ENCODE measurements at places on chromosomes 7 and 10.

DNA sequence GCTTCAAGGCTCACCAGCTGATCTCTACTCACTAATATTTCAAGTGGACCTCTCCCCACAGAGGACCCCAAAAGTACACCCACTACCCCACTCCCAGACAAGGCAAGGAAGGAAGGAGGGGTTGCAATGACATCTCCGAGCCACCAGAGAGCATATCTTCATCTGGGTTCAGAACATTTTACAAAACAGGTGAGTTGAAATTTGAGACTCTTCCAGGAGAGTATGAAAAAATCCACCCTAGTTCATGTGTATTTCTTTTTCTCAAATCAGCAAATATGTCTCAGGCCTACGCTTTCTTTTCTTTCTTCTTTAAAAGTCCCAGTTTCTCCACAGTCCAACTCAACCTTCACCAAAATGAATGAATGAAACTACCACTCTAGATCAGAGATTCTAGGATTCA is 61.9 kb downstream of the SGMS1 start:
- DNase-seq = no peak

- DNase-seq = no peak
These were observed 169.7 kb downstream of the LRRTM3 start for GRCh38 chr10:67095531-67095930.

- no peak for DNase-seq
These were observed 82.0 kb downstream of the ARL4A start for GRCh38 chr7:12769444-12769843.

DNA sequence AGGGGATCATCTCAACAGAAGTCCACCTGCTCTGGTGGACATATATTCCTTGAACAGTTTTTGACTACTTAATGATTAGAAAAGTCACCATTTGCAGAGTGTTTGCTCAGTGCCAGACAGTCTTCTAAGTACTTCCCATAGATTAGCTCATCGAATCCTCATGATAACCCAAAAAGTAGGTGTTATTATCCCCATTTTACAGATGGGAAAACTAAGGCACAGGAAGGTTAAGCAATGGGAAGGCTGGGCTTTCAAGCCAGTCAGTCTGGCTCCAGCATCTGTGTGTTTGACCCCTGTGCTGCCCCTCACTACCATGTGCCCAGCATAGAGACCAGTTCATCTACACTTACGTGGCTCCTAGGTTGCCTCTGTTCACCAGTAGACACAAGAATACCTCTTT is 15.9 kb downstream of the CDHR3 start:
- no peak for DNase-seq

GRCh38 chr10:67809107-67809506 is 28.9 kb downstream of the DNAJC12 start:
- no peak for DNase-seq

- DNase-seq = no peak
These were observed 316.7 kb downstream of the FGFR2 start for GRCh38 chr10:121281576-121281975.

- peak; percentile 15 for DNase-seq
These were observed 195.8 kb upstream of the HABP2 start for GRCh38 chr10:113356794-113357680.

GRCh38 chr7:31466036-31466435 is 47.9 kb upstream of the ITPRID1 start:
- no peak for DNase-seq

- peak; percentile 40 for DNase-seq
These were observed 75.3 kb downstream of the MKI67 start for GRCh38 chr10:128050936-128051335.

- no peak for DNase-seq
These were observed 159.1 kb downstream of the ARHGAP12 start for GRCh38 chr10:31769564-31769963.

DNA sequence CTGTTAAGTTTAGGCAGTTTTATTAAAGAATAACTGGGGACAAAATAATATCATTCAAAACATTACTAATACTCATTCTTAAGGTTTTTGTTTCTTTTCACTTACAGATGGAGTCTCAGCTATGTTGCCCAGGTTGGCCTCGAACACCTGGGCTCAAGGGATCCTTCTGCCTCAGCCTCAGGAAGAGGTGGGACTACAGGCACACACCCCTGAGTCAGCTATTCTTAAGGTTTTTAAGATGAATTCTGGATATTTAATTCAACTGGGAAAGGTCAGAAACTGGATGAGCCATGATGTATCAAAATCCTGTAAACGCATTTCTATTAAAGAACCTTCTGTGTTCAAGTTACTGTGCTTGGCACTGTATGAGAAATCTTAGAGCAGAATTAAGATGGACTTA is 3.5 kb downstream of the OAT start:
- no peak for DNase-seq

DNA sequence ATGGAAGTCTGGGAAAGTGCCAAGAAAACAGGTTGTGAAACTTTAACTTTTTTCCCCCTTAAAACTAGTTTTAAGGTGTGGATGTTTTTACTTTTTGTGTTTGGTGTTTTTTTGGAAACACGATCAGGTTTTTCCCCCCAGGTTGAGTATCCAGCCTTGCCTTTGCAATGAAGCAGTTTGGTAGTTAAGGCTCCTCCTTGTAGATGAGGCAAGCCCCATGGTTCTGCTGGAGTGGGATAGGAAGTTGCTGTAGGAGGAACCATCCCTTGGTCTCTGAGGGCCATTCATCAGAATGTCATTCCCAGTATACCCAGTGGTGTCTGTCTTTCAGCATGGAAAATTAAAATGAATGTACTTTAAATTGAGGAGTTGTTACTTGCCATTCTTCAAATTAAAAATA is 2.7 kb downstream of the CUL1 start:
- DNase-seq = peak; percentile 28

GRCh38 chr10:124217906-124218804 is 124.8 kb upstream of the CHST15 start:
- no peak for DNase-seq

- DNase-seq = no peak
These were observed 1.2 kb upstream of the MAP3K8 start for GRCh38 chr10:30432622-30433305.

DNA sequence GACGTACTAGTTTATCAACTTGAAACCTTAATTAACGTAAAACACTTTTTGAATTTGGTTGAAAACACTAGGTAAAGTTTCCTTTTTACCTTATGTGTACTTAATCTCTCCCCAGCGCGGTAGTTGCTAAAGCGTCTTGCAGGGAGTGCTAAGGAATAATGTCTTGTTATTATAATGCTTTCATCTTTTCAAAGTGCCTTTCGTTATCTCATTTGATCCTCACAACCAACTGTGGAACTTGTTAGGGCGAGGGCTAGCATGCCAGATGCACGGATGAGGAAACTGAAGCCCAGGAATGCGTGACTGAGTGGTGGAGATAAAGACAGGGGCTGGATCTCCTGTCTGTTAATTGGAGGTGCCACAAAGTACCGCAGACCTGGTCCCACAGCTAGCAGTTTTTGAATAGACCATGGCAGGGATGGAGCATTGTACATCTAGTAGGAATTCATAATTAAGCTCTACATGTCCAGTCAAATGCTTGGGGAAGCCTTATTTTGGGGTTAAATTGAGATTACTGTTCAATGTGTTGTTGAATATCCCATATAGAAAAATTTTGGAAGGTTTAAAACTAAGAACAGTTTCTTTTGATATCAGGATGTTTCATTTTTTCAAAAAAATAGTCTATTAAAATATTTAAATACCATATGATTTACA is 234.3 kb downstream of the SH2D4B start:
- DNase-seq = no peak

DNA sequence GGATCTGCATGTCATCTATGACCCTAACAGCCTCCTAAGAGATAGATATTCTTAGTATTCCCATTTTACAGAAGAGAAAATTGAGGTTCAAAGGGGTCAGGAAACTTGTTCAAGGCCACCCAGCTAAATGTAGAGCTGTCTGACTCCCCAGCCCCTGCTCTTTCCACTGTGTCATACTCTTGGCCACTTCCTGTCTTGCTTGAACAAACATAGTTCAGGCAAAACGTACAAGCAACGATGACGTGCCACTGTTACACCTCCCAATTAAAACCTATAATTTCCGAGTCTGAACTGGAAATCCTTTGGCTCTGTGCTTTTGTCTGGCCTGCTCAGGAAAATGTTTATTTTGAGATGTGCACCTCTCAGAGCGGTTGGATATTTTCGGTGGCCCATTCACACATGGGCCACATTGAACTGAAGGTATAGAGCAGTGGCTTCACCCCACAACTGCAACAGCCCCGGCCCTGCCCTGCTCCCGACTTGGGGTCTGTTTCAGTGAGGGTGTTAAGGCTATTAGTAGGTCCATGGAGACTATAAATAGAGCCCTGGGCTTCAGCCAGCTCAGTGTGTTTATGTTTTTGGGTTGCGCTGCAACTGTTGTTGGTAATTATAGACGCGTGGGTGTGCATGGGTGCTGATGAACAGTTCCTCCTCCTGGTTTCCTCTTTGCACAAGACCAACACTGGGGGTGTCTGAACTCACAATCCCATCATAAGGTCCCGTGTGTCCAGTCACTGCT is 172.3 kb upstream of the ADO start:
- DNase-seq = peak; percentile 27

DNA sequence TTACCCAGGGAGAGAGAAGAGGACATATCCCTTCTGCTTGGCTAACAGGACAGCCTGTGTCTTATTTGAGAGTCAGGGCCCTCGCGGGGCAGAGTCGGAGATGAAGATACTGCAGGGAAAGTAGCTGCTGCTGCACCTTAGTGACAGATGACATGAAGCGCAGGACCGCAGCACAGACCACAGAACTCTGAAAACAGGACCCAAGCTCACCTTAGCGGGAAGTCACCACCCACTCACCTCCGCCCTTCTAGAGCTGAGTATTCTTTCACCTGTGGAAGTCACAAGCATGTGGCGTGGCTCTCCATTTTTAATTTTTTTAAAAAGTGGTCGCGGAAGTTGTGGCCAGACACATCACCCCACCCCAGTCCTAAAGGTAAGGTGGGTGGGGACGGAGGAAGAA is 191.4 kb downstream of the FAM107B start:
- DNase-seq = no peak

DNA sequence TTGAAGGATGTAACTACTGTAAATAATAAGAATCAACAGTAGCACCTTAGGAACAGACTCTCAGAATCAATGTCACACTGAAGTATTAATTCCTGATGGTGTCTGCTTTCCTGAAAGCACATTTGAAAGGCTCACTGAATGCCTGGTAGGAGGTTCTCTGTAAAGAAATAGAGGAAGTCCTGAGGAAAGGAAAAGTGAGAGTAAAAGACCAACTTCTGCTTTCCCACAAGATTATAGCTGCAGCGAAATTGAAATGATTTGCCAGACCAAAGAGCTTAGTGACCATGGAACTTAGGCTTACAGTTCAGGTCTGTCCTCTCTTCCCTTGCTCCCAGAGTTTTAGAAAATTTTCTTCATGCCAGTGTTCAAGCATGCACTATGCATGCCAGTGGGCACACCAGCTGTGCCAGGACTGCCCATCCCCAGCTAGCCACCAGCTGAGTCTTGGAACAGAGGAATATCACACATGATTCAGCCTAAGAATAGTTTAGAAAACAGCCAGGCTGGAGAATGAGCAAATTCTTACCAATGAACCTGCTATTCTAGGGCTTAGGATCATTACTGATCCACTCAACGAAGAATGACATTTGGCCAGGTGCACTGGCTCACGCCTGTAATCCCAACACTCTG is 123.2 kb downstream of the HERPUD2 start:
- no peak for DNase-seq

- no peak for DNase-seq
These were observed 26.0 kb upstream of the GLI3 start for GRCh38 chr7:42262964-42263363.

DNA sequence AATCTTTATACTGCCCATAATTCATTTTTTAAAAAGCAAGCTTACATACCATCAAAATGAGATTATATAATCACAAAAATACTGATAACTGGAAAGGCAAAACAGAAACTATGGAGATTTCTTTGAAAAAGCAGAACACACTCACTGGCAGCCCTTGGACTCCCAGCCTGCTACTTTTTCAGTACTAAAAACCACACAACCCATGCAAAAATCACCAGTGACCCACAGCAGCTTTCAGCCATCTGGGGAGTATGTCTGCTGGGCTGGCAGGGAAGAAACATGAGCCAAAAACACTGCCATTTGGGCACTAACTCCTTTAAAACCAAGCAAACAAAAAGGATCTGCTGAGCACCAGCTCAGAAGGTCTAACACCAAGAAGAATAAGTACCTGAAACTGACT is 80.0 kb upstream of the DDC start:
- no peak for DNase-seq

DNA sequence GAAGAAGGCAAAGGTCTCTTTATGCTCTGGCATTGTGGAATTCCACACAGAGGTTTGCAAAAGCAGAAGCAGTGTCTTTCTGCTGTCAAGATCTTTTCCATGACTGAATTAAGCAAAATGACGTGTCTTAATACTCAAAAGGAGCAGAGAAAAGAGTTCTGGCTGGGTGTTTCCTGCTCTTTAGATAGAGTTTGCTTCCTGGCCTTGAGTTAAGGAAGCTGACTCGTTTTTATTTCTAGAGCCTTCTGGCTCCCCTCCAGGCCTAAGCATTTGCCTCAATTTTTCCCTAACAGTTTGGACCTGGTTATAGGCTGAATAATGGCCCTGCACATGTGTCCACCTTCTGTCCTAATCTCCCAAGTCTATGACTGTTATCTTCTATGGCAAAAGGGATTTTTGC is 21.6 kb downstream of the TAS2R41 start:
- DNase-seq = peak; percentile 31

DNA sequence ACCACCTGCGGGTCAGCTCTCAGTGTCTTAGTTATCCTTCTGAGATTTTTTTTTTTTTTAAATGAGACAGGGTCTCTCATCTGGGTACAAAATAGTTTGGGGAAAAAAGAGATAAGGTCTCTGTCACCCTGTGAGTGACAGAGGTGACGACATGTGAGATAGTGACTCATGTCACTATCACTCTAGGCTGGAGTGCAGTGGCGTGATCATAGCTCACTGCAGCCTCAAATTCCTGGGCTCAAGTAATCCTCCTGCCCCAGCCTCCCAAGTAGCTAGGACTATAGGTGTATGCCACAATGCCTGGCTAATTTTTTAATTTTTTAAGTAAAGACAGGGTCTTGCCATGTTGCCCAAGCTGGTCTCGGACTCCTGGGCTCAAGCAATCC is 10.4 kb downstream of the BLVRA start:
- DNase-seq = no peak

- peak; percentile 73 for DNase-seq
These were observed 52.5 kb upstream of the NFKB2 start for GRCh38 chr10:102342958-102343357.

DNA sequence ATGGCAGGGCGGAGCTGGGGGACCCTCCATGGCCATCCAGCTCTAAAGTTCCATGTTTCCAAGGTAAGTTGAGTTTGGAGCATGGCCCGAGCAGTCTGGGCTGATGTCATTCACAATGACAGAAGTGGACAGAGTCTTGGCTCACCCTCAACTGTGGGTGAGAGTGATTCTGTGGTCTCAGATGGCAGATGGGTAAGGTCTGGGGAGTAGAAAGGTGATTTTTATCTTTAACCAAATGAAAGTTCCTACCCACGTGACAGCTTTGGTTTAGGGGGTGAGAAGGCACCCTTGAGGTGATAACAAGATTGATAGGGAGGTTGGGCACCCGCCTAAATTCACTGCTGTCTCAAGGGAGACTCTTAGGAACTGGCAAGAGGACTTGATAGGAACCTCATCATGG is 57.6 kb upstream of the PDZD8 start:
- DNase-seq = no peak
